ENCODE measurements at places on chromosomes 3 and 15.

DNA sequence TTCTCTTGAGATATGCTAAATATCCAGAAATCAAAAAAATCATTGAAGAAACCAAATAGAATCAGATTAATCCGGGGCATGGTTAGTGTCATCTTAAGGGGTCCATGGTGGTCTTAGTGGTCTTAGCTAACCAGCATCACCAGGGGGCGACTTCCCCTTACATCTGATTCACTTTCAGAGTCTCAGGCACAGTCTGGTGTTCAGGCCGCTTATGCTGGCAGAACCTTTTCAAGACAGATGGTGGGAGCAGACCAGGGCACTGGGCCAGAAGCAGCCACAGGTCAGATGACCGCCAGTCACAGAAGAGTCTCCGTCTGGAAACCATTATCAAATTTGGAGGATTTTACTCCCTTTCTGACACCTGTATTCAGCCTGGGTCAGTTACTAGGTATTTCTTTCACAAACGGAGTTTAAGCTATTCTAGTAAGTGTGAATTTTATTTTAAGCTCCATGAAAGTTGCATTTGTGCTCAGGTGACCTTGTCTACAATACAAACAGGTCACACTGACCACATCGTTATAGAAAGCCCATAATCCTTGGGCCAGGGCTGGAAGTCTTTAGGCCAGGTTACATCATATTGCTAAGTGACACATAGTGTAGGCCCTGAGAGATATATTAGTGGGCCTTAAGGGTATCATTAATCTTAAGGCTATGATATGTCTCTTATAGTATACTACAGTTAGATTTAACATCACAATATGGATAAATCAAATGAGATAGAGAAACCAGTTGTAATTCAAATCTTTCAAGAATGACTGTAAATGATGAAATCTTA lies 365.5 kb downstream of the GBE1 start:
- peak; percentile 13 for DNase-seq

DNA sequence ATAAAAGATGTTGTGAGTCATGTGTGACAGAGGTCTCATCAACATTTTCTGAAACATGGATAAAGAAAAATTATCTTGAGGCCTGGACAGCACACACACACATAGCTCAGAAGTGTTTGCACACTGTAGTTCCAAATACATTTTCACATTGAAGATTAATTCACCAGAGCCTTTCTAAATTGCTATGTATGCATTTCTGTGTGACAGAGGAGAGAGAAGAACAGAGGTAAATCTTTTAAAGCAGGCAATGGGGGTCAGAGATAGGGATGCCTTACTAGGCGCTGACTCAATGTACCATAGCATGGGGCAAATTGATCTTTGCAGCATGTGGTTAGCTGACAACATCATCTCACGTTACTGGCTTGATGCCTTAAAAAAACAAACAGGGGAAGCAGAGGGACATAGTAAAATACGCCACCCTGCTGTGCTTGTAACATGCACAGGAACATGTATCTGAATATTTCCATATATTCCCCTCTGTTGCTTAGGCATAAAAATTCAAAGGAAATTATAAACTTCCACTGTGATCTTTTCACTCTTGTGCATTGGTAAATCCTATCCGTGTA lies 7.7 kb downstream of the POU1F1 start:
- peak; percentile 48 for DNase-seq

- peak; percentile 23 for DNase-seq
Measured at GRCh38 chr3:132726341-132726823, 4.2 kb upstream of the NPHP3 start.

- DNase-seq = no peak
Measured at GRCh38 chr15:98955961-98956723, 51.5 kb downstream of the PGPEP1L start.

GRCh38 chr3:65659396-65659795 lies 379.3 kb downstream of the MAGI1 start:
- no peak for DNase-seq

GRCh38 chr3:64422932-64423331 lies 197.7 kb upstream of the PRICKLE2 start:
- no peak for DNase-seq

- DNase-seq = no peak
Measured at GRCh38 chr3:58899953-58900298, 149.9 kb downstream of the CFAP20DC start.

GRCh38 chr15:75348034-75348561 lies 1.3 kb downstream of the NEIL1 start:
- peak; percentile 37 for DNase-seq

GRCh38 chr3:173591401-173591800 lies 193.9 kb downstream of the NLGN1 start:
- no peak for DNase-seq

- DNase-seq = peak; percentile 54
Measured at GRCh38 chr3:134211797-134212196, 38.9 kb downstream of the RYK start.

GRCh38 chr3:53077476-53078220 lies 31.8 kb upstream of the SFMBT1 start:
- DNase-seq = no peak

DNA sequence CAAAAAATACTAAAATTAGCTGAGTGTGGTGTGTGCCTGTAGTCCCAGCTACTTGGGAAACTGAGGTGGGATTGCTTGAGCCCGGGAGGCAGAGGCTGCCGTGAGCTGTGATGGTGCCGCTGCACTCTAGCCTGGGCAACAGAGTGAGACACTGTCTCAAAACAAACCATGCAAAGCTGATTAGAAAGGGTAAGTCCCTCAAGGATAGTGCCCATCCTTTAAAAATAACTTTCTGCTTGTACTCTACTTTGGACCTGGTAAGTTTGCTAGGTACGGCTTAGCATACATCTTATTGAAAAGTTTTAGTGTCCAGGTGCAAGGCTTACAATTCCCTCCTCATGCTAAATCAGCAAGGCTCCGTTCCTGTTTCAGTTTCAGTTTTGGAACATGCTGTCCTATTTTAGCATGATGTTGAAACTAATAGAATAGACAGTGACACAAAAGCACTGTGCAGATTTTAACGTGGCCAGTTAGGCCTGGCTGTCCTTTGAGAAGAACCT lies 21.4 kb downstream of the FEM1B start:
- no peak for DNase-seq

- DNase-seq = no peak
Measured at GRCh38 chr3:152938974-152939636, 104.2 kb downstream of the P2RY1 start.

- DNase-seq = no peak
Measured at GRCh38 chr3:18585004-18585968, 160.1 kb upstream of the SATB1 start.

GRCh38 chr3:178646186-178646862 lies 110.1 kb downstream of the KCNMB2 start:
- no peak for DNase-seq
